CD4-positive, alpha-beta T cell treated with Interleukin-4 for 1 hour (primary cell): ENCODE measurements at places on chromosomes 3 and 15.

- no peak for DNase-seq
These were observed 122.8 kb downstream of the EEFSEC start for GRCh38 chr3:128276146-128276435.

DNA sequence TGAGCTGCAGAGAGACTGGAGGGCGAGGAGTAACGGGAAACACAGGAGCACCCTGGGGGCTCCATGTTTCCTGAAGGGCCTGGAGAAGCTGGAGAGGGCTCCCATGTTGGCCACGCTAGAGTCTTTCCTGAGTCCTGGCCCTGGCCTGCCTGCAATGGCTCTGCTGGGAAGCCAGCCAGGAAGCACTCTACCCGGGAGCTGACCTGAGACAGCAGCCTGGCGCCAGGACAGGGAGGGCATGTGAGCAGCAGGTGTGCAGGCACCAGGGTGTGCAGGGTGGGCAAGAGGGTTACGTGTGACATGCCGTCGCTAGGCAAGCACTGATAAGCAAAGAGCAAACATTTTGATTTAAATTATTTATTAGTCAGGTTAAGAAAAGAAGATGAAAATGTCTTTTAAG lies 301.4 kb downstream of the OCA2 start:
- no peak for DNase-seq

GRCh38 chr3:117696851-117697407 lies 987.4 kb downstream of the TUSC7 start:
- no peak for DNase-seq

- no peak for DNase-seq
These were observed 653.6 kb downstream of the NSUN3 start for GRCh38 chr3:94716326-94717018.

GRCh38 chr15:68318008-68318835 lies 40.7 kb downstream of the FEM1B start:
- DNase-seq, result no peak

GRCh38 chr3:175307642-175308041 lies 448.5 kb downstream of the NAALADL2 start:
- DNase-seq, result no peak

GRCh38 chr15:91801836-91802534 lies 51.5 kb upstream of the SLCO3A1 start:
- DNase-seq, result no peak
